ENCODE measurements at places on chromosomes 11 and 22. TPM values are rescaled to one million over a fixed set of nuclear protein-coding genes. Genes with fewer than 3 reads are reported as not detected.

Gene ARAP1
- total RNA-seq, result 19.0 TPM

Gene TRIM49
- not detected for total RNA-seq

Gene MIEF1
- total RNA-seq, result 31.5 TPM

Gene ST14
- total RNA-seq, result not detected

Gene ARHGEF12
- 34.0 TPM for total RNA-seq

Gene MOGAT2
- total RNA-seq, result not detected

Gene HORMAD2
- total RNA-seq, result not detected

Gene CD44
- 0.04 TPM for total RNA-seq

- H3K27me3 ChIP-seq, result no peaks in the 10 kb centered on the region
- no peak overlapping the region for H3K27ac ChIP-seq
- H3K4me3 ChIP-seq, result no peak overlapping the region
- H3K36me3 ChIP-seq, result no peaks in the 10 kb centered on the region
- DNase-seq, result no peak
Observed at GRCh38 chr11:131136486-131136885, 220.2 kb upstream of the SNX19 start.

DNA sequence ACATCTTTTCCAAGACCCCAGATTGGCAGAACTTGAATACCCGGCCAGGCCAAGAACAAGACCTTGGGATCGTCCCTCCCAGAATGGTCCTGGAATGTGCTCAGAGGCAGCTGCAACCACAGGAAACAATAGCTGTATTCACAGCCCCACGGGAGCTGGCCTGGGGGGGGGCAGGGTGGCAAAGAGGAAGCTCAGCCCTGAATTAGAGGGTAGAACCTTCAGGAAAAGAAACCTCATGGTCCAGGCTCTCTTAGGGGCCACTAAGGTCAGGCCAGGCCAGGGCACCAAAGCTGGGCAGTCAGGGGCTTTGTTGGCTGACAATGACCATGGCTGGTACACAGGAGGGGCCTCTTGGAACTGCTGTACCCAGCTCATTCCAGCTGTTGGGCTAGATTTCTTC, 17.3 kb downstream of the RPL27A start:
- H3K36me3 ChIP-seq, result peaks cover 54% of the 10 kb centered on the region
- H3K4me1 ChIP-seq, result peaks cover 27% of the 10 kb centered on the region
- H3K4me3 ChIP-seq, result no peak overlapping the region
- no peaks in the 10 kb centered on the region for H3K27me3 ChIP-seq
- H3K27ac ChIP-seq, result peak overlapping the region; percentile 89

DNA sequence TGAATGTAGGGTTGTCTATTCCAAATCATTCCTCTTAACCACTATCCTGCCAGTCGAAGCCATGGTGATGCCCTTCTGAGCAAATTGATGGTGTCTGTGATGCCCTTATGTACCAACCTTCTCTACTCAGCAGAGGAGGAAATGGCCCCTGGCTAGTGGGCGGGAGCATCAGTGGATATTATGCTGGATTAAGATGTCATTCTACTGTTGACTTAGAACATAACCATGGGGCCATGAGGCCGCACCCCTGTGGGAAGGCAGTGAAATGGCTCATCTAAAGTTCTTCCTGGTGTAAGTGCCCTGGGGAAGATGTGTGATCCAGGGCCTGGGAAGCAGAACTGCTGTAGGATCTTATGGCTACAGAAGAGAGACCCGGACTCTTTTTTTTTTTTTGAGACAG, 20.7 kb upstream of the P2RY2 start:
- H3K4me3 ChIP-seq, result no peak overlapping the region
- H3K4me1 ChIP-seq, result peaks cover 5% of the 10 kb centered on the region
- no peaks in the 10 kb centered on the region for H3K36me3 ChIP-seq
- DNase-seq, result no peak
- H3K27me3 ChIP-seq, result no peaks in the 10 kb centered on the region
- H3K27ac ChIP-seq, result no peak overlapping the region

DNA sequence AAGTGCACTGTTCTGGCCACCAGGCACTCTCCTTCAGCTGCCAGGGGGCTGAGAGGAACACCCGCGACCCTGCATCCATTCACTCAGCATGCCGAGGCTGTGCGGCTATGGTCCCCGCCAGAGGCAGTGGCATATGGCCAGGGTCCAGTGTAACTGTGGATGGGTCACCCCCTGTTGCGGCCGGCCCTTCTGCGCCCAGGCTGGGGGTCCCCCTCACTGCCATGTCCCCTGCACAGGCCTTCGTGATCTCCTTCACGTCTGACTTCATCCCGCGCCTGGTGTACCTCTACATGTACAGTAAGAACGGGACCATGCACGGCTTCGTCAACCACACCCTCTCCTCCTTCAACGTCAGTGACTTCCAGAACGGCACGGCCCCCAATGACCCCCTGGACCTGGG, 20.8 kb upstream of the FADD start:
- no peak overlapping the region for H3K27ac ChIP-seq
- no peak overlapping the region for H3K4me3 ChIP-seq
- no peaks in the 10 kb centered on the region for H3K4me1 ChIP-seq
- DNase-seq, result no peak
- H3K27me3 ChIP-seq, result no peaks in the 10 kb centered on the region

DNA sequence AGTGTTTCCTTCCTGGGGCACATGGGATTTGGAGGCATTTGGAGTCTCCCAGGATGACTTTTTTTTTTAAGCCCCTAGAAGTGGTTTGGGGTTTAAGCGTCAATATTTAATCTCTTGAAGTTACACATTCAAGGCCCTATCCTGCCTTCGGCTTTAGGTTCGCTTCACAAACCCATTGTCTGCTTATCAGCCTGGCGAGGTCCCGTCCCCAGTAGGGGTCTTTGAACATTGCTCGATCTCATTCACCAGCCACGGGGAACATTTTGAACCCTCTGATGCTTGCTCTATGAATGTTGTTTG, 75.9 kb downstream of the KCNQ1 start:
- H3K27ac ChIP-seq, result no peak overlapping the region
- H3K36me3 ChIP-seq, result no peaks in the 10 kb centered on the region
- H3K4me3 ChIP-seq, result no peak overlapping the region
- H3K27me3 ChIP-seq, result peaks cover 20% of the 10 kb centered on the region
- H3K4me1 ChIP-seq, result no peaks in the 10 kb centered on the region

DNA sequence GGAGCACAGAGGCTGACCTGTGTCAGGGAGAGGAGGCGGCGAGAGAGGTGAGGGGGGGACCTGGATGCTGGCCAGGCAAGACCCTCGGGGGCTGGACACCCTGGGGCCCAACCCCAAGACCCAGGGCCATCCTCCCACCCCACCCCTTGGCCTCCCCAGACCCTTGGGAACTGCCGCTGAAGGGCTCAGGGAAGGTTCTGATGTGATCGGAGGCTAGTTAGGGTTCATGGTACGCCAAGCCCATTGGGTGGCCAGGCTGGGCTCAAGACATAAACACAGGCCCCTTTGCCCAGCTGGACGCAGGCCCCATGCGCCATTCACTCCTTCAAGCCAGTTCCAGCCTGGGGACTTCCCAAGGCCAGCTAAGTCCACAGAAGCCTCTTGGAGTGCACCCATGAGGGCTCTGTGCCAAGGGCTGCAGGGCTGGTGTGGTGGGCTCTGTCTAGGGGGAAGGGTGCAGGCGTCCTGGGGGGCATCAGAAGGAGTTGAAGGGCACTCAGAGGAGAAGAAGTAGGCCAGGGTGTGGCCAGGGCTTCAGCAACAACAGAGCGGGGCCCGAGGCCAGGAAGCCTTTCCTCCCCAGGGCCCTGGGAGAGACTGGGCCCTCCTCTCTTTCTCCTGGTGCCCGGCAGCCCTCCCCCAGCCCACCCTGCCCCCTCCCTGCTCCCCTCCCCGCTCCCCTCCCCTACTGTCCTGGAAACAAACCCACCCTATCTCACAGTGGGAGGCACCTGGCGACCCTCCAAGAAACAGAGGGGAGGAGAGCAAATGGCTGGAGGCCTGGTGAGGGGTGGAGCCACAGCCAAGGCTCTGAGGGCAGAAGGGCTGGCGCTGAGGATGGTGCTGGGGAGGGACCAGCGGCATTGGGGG, 12.9 kb downstream of the TSPAN32 start:
- H3K27me3 ChIP-seq, result no peaks in the 10 kb centered on the region
- peak; percentile 48 for DNase-seq
- H3K36me3 ChIP-seq, result no peaks in the 10 kb centered on the region
- H3K4me3 ChIP-seq, result no peak overlapping the region
- H3K27ac ChIP-seq, result no peak overlapping the region

- H3K36me3 ChIP-seq, result no peaks in the 10 kb centered on the region
- no peaks in the 10 kb centered on the region for H3K4me1 ChIP-seq
- no peak overlapping the region for H3K4me3 ChIP-seq
- H3K27ac ChIP-seq, result no peak overlapping the region
Observed at GRCh38 chr11:15780837-15781236, 575.5 kb downstream of the SOX6 start.

DNA sequence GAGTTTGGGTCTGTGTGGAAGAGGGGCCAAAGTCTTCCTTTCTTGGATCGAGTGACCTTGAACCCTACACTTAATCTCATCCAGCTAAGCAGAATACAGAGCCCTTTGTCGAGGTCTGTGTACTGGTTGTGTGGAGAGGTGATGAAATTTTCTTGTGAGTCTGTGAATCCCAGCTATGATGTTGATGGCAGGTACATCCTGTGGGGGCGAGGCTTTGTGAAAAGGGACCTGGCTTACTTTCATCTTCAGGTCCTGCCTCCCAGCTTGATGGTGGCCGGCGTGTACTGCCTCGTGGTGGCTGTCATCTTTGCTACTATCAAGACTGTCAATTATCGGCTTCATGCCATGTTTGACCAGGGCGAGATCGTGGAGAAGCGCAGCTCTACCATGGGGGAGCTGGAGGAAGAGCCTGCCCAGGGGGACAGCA, 1.0 kb downstream of the PCNX3 start:
- no peaks in the 10 kb centered on the region for H3K27me3 ChIP-seq
- H3K4me1 ChIP-seq, result no peaks in the 10 kb centered on the region
- H3K36me3 ChIP-seq, result peaks cover 17% of the 10 kb centered on the region

DNA sequence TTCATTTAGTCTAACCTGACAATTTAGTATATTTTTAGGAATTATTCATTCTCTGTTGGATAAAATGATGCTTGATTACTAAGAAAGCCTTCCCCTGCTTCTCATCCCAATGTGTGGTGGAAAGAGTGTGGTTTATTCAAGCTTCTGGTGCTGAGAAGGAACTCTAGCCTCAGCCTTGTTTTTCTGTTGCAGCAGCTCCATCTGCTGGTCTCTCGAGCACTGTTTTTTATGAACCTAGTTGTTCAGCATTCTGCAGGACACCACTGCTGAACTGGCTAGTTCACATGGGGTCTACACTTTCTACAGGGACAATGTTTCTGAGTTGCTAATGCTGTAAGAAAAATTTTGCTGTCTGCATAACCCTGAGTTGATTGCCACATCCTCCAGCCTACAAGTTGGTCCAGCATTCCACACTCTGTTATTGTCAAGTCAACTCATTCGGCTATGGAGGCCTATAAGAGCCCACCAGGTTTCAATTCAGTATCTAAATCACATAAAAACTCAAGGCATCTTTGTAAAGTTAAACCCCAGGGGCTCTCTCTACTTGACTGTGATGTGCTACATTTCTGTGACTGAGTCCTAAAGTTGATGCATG, 14.3 kb downstream of the OR2AG2 start:
- no peak overlapping the region for H3K4me3 ChIP-seq
- peak; percentile 66 for DNase-seq
- H3K27ac ChIP-seq, result no peak overlapping the region
- H3K27me3 ChIP-seq, result peaks cover 2% of the 10 kb centered on the region

GRCh38 chr22:44329179-44329796, 16.5 kb upstream of the SHISAL1 start:
- no peaks in the 10 kb centered on the region for H3K36me3 ChIP-seq
- no peak overlapping the region for H3K4me3 ChIP-seq
- H3K27me3 ChIP-seq, result no peaks in the 10 kb centered on the region

- no peaks in the 10 kb centered on the region for H3K27me3 ChIP-seq
- DNase-seq, result no peak
- H3K4me3 ChIP-seq, result peak overlapping the region; percentile 85
- no peaks in the 10 kb centered on the region for H3K36me3 ChIP-seq
Observed at GRCh38 chr11:128522943-128523518, 64.3 kb downstream of the ETS1 start.

GRCh38 chr11:63850920-63851319, 12.0 kb downstream of the MARK2 start:
- H3K27me3 ChIP-seq, result no peaks in the 10 kb centered on the region
- DNase-seq, result no peak
- H3K4me3 ChIP-seq, result no peak overlapping the region
- no peaks in the 10 kb centered on the region for H3K4me1 ChIP-seq
- H3K27ac ChIP-seq, result no peak overlapping the region
- H3K36me3 ChIP-seq, result peaks cover 2% of the 10 kb centered on the region

DNA sequence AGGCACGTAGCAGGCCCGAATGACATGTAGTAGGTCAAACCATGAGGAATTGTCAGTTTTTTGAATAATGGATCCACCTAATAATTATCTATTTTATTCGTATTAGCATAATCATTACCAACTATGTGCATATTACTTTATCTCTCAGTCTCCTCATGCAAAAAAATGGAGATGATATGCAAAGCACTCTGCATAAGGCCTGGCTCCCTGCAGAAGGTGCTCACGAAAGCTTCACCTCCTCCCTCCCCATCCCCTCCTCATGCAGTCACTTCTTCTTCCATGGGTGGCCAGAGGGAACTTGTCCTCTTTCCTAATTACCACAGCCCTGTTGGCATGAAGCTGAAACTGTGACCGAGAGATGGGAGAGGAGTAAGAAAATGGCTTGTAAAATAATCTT, 20.8 kb upstream of the TSKU start:
- DNase-seq, result no peak
- no peaks in the 10 kb centered on the region for H3K36me3 ChIP-seq
- H3K4me3 ChIP-seq, result no peak overlapping the region
- no peaks in the 10 kb centered on the region for H3K27me3 ChIP-seq
- H3K4me1 ChIP-seq, result no peaks in the 10 kb centered on the region
- no peak overlapping the region for H3K27ac ChIP-seq

- H3K27me3 ChIP-seq, result no peaks in the 10 kb centered on the region
- H3K4me3 ChIP-seq, result no peak overlapping the region
- H3K36me3 ChIP-seq, result peaks cover 2% of the 10 kb centered on the region
- DNase-seq, result no peak
- peaks cover 6% of the 10 kb centered on the region for H3K4me1 ChIP-seq
- H3K27ac ChIP-seq, result no peak overlapping the region
Observed at GRCh38 chr22:38866399-38867123, 5.5 kb downstream of the CBX6 start.

DNA sequence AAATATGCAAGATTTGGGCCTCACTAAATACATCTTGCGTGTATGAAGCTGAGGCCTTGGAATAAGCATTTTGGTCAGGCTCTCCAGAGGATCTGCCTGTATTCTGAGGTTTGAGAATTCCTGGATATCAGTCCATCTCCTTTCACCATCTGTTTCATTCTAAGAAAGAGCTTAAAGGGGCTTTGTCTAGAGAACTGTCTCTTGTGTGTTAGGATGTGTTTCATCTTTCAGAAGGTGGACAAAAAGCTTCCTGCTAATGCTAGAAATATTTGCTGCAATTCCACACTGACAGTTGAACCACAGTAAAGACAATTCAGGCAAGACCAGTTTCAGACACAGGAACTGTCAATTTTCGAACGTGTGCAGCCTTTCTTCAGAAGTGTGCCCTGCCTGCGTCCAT, 185.4 kb downstream of the DBX1 start:
- no peak overlapping the region for H3K4me3 ChIP-seq
- peak; percentile 60 for DNase-seq
- H3K4me1 ChIP-seq, result peaks cover 17% of the 10 kb centered on the region
- no peaks in the 10 kb centered on the region for H3K27me3 ChIP-seq
- no peak overlapping the region for H3K27ac ChIP-seq
- H3K36me3 ChIP-seq, result peaks cover 4% of the 10 kb centered on the region

Data from SJCRH30 (cell line).